CD4-positive, alpha-beta T cell treated with Interleukin-10 for 1 hour (primary cell): ENCODE measurements at places on chromosomes 16 and 17.
A peak's percentile ranks its signal among the peaks of the same experiment; 100 is the strongest.

DNA sequence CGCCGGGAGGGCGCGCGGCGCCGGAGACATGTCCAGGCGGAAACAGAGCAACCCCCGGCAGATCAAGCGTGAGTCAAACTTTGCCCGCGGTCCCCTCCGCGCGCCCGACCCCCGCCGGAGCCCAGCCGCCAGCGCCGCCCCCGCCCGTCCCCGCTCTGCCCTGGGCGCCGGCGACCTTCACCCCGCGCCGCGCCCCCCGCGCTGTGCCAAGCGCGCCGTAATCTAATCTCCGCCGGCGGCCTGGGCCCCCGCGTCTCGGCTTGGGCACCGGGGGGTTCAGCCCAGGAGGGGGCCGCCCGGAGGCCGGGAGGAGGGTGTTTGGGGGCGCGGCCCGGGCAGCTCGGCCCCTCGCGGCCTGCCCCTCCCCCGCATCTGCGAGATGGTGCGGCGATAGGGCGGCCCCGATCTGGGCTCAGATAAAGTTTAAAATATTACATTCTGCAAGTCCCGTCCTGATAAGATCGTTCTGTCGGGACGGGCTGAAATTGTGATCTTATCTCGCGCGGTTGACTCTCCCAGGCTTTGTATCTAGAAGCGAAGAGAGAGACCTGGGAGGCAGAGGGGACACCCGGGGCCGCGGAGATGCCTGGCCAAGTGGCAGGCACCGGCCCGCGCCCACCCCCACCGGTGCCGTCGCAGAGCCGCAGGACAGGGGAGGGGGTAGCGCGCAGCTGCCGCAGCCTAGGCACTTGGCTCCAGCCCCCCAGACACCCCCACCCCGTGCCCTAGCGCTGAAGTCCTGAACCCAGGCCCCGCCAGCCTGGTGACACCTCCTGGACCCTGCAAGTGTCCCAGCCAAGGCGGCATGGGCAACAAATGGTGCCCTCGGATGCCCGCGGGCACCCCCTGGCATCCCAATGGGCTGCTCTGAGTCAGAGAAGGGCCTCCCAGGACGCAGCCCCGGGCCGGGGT lies 787 bp downstream of the ZFPM1 start:
- peak; percentile 45 for DNase-seq

DNA sequence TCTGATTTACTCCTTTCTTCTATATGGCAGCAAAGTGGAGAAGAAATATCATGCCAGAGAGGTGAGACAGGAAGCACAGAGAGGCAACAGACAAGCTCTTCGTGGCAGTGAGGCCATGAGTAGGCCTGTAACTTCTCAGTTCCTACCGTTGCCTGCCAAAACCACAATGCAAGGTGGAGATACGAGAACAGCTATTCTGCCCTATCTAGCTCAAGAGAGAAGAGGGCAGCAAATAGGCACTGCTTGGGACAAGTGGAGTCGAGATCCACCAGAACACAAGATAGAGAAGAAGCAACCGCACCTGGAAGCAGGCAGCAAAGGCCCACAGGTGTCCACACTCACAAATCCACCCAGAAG lies 24.8 kb downstream of the RANBP10 start:
- peak; percentile 9 for DNase-seq

DNA sequence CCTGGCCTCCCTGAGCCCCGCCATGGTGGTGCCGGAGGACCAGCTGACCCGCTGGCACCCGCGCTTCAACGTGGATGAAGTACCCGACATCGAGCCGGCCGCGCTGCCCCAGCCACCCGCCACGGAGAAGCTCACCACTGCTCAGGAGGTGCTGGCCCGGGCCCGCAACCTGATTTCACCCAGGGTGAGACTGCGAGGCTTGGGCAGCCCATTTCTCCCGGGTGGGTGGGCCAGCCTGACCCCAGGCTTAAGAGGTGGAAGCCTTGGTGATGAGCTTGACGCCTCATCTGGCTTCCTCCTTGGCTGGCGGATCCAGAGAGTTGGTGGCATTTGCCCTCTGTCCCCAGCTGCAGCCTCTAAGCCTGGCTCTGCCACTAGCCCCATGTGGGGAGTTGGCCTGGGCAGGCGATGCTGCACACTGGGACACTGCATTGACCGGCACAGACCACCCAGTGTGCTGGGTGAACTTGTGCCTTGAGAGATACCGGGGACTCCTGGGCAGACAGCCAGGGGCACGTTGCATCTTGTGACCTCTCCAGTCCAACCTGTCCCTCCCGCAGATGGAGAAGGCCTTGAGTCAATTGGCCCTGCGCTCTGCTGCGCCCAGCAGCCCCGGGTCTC lies 3.0 kb downstream of the CDT1 start:
- DNase-seq = no peak

- no peak for DNase-seq
These were observed 84.8 kb downstream of the MAP2K6 start for GRCh38 chr17:69499318-69499717.

- no peak for DNase-seq
These were observed 58.7 kb downstream of the EFCAB5 start for GRCh38 chr17:30000001-30000754.

GRCh38 chr17:81364278-81365147 lies 30.7 kb upstream of the BAHCC1 start:
- DNase-seq = no peak

DNA sequence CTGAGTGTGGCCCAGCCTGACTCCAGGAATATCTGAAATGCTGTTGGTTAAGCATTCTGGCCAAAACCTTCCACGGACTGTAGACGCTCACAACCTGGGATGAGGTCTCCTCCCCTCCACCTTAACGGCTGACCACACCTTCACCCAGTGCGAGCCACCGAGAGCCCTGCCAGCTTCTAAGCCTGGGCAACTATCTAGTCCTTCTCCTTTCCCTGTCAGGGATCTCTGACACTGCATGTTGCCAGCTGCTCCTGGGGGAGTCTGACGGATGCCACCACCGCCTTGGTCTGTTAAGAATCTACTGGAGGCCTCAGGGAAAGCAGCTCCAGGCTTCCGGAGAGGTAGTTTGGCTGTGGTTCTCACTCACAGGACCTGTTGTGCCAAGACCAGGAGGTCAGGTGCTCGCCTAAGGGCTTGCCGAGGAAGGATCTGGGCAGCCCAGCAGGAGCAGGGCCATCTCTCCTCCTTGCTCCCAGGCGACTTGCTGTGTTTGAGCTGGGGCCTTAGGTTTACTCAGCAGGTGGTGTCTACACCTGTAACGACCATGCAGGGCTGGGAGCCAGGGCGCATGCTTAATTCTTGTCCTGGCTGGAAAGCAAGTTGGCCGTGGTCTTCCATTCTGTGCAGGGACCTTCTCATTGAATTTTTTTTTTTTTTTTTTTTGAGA lies 111.8 kb downstream of the NTN1 start:
- no peak for DNase-seq

- peak; percentile 57 for DNase-seq
These were observed 32.7 kb upstream of the LITAF start for GRCh38 chr16:11619327-11619851.

- no peak for DNase-seq
These were observed 13.6 kb downstream of the OR1D5 start for GRCh38 chr17:3049705-3050295.

- DNase-seq = no peak
These were observed 3.4 kb upstream of the RASD1 start for GRCh38 chr17:17499402-17500145.

DNA sequence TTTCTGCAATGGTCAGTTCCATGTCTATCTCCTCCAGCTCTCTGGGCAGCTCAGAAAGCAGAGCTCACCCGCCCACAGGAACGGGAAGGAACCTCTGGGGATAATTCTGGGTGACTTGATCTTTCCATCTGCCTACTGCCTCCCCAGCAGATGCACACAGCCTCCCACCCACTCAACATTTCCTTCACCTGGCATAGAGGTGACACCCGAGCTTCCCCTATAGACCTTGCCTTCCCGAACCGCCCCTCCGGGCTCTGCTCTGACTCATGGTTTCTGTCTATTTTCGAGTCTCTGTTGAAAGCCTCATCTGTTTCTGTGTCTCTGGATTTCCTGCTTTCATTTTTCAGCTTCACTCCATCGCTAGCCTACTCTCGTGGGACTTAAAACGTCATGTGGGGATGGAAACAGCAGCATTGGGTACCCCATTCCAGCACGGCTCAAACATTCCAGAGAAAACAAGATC lies 11.4 kb downstream of the GGA3 start:
- DNase-seq = peak; percentile 58

DNA sequence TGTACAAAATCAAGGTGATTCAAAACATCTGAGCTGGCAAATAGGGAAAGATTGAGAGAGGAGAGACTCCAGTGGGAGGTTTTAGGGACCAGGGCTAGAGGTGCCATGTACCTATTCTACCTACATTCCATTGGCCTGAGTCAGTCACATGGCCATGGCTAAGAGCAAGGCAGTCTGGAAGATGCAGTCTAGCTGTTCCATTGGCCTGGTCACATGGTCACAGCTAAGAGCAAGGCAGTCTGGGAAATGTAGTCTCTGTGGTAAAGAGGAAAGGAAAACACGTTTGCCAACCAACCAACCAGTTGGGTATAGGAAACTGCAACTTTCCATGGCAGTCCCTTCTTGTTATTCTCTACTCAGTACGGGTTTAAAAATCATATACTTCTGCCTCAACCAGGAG lies 369.1 kb downstream of the XYLT1 start:
- DNase-seq = peak; percentile 5

DNA sequence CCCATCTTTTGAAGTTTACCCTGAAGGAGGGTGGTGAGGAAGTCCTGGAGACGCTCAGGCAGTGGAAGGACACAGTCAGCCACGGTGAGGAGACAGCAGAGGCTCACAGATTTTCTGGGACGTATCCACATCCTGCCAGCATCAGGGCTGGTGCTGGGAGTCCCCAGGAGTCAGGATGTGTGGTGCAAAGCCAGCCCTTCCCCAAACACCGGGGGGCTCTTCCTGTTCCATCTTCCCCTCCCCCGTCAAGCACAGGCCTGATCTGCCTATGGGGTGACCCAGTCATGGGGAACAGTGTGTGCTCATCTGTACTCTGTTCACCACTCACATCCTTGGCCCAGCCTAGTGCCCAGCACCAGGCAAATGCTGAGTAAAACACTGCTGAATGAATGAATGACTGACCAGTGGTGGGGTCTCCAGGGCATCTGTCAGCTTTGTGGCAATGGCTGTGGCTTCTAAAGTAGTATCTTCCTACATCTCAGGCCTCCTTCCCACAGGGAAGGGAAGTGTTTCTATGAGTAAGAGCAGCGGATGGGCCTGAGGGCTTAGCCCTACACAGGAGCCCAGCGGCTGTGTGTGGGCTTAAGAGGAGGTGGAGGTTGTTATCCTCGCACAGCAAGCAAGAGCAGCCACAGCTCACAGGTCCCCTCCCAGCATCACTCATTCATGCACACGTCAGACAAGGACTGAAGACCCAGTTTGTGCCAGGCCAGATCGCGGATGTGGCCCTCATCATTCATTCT lies 23.3 kb downstream of the NOS2 start:
- no peak for DNase-seq

- no peak for DNase-seq
These were observed 5.6 kb downstream of the ALOX12B start for GRCh38 chr17:8081876-8082275.

- no peak for DNase-seq
These were observed 18.9 kb upstream of the GOSR2 start for GRCh38 chr17:46903762-46904672.

- no peak for DNase-seq
These were observed 15.6 kb downstream of the SCGB1C2 start for GRCh38 chr17:152860-153420.

GRCh38 chr17:81868674-81869220 lies 2.4 kb downstream of the ARHGDIA start:
- no peak for DNase-seq

GRCh38 chr16:84484579-84485254 lies 19.7 kb downstream of the MEAK7 start:
- no peak for DNase-seq

- no peak for DNase-seq
These were observed at the start of gene VWA3A for GRCh38 chr16:22092143-22092933. TSS of gene VWA3A (plus strand) at chr16:22092541. CDS start at chr16:22092638, 97 bp downstream.

DNA sequence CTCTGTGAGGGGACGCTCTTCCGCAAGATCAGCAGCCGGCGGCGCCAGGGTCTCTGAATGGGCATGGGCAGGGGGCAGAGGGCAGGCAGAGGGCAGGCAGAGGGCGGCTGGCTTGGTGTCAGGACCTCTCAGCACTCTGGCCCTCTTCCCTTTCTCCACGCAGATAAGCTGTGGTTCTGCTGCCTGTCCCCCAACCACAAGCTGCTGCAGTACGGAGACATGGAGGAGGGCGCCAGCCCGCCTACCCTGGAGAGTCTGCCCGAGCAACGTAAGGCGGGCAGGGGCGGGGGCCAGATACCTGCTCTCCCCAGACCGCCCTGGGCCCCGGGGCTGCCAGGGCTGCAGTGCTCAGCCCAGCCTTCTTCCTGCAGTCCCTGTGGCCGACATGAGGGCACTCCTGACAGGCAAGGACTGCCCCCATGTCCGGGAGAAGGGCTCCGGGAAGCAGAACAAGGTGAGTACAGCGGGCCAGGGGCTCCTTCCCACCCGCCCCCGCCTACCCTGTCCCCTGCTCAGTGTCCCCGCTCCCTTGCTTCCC lies 4.1 kb downstream of the ELMO3 start:
- DNase-seq = no peak

- DNase-seq = no peak
These were observed 299.3 kb upstream of the SOX9 start for GRCh38 chr17:71821511-71821910.

- no peak for DNase-seq
These were observed 83.5 kb upstream of the TNRC6A start for GRCh38 chr16:24645739-24646645.

DNA sequence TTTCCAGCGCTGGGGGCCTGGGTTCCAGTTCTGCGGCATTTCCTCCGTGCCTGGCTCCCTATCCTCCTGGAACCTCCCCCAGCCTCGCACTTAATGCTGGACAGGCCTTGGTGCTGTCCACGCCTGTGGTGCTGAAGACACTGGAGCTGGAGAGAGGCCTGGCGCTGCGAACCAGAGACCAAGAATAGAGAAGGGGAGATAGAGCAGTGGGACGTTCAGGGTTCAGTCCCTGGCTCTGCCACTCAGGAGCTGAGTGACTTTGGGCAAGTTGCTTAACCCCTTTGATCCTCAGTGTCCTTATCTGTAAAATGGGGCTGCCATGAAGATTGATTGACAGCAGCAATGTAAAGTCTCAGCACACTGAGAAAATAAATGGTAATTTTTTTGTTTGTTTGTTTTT lies 11.9 kb downstream of the SBK1 start:
- DNase-seq = no peak

- DNase-seq = no peak
These were observed 29.8 kb downstream of the GPATCH8 start for GRCh38 chr17:44473367-44473766.

- no peak for DNase-seq
These were observed 17.0 kb downstream of the PSMD12 start for GRCh38 chr17:67349420-67349819.

DNA sequence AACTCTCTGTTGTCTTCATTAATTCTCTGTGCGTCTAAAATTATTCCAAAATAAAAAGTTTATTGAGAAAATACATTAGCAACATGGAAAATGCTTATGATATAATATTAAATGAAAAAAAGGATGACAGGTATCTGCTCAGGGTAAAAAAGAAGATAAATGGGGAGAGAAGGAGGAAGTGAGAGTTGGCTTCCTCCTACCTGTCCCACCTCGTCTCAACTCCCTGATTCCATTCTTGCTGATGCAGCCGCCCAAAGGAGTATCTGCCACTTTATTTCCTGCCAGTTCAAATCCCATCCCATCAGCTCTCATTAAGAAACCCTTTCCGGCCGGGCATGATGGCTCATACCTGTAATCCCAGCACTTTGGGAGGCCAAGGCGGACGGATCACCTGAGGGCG lies 72.5 kb upstream of the ALOX12 start:
- DNase-seq = no peak

GRCh38 chr17:32955155-32955554 lies 27.2 kb downstream of the TMEM98 start:
- DNase-seq = no peak

- DNase-seq = no peak
These were observed 6.7 kb downstream of the PRSS36 start for GRCh38 chr16:31143011-31143693.
